Fibroblast of upper back skin (primary cell): ENCODE measurements at places on chromosomes 16 and 17.

DNA sequence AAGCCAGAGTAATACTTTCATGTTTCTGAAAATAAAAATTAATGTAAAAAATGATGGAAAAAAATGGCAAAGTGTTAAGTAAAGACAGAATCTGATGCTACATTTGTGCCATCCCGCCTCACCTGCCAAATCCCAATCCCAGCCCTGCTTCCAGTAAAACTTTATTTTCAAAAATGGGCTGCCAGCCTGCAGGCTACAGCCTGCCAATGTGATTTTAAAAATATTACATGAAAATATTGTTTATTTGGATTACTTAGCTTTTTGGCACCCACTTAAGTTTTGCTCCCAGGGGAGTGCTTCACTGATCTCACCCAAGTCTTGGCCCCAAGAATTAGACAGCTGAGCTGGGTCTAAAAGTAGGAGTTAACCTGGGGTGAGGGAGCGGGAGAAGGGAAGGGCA, 112.8 kb downstream of the C16orf78 start:
- no peak for DNase-seq

GRCh38 chr16:12771341-12771798, 32.3 kb downstream of the CPPED1 start:
- no peak for DNase-seq

- no peak for DNase-seq
Observed at GRCh38 chr16:23406546-23407240, 46.3 kb downstream of the COG7 start.

DNA sequence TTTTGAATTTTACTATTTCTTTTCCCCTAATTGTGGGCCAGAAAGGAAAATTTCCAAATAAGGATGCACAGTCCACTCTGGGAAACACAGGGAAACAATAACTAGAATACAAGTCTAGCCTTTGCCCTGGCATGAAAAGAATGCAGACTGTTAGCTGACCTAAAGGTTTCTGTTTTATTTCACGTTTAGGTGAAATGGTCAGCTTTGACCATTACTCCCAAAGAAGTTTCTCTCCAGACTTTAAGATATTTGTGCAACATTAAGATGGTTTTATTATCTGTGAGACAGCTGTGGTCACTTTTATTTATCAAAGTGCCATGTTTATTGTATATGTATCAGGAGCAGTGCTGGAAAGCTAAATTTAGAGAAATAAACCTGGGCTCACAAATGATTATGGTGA, 163.9 kb downstream of the SPECC1 start:
- DNase-seq = no peak

DNA sequence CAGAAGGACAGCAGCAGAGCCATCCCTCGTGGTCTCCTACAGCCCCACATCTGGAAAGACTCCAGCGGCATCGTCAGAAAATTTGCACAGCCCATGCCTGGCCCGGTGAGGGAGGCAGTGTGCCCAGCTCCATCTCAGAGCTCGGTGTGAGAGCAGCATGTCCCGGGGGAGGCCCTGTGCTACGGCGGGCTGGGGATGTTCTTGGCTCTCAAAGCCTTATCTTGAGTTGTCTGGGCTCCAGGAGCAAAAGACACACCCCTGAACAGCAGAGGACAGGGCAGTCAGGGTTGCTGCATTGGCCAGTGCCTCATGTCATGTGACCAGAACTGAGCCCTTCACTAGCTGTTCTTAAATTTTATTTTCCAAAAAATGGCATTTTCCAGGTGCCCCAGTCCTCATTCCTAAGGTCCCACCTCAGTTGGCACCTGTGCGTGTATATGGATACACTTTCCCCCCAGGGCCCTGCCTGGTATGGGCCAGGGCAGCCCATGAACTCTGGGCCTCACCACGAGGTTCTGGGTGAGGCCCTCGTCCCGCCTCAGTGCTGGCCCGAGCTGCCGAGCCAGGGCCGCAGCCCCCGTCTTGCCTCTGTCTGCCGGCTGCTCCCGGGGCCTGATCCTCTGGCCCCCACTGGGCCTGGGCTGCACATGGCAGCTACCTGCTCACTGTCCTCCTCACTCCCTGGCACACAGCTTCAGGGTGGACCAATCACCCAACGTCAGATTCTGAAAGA, 3.0 kb downstream of the NUDT16L1 start:
- no peak for DNase-seq

DNA sequence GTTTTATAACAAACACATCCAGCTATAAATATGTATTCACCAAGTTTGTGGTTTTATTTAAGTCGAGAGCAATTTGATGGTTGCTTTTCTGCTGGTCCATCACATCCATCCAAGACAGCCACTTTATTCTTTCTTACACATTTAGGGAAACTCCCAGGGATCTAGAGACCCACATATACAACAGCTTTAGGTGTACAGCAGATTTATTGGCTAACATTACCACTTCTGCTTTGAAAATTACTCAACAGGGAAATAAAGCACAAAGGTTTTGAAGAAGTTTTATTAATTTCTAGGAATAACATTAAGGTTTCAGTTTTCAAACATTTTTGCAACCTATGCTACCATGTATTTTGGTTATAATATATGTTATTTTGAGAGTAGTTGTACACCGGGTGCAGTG, 6.9 kb downstream of the ERCC4 start:
- DNase-seq = no peak

- DNase-seq = no peak
Observed at GRCh38 chr16:27234171-27234570, 30.8 kb downstream of the KDM8 start.

DNA sequence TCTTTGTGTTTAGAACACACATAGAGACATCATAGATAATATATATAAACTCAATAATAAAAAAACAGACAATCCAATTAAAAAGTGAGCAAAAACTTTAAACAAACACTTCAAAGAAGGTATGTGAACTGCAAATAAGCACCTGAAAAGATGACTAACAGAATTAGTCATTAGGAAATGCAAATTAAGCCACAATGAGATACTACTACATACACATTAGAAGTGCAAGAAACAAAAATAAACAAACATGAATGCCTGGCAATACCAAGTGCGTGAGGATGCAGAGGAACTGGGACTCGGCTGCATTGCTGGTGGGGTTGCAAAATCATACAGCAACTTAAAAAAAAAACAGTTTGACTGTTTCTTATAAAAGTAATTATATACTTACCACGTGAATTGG, 799.0 kb downstream of the KCNJ2 start:
- no peak for DNase-seq

DNA sequence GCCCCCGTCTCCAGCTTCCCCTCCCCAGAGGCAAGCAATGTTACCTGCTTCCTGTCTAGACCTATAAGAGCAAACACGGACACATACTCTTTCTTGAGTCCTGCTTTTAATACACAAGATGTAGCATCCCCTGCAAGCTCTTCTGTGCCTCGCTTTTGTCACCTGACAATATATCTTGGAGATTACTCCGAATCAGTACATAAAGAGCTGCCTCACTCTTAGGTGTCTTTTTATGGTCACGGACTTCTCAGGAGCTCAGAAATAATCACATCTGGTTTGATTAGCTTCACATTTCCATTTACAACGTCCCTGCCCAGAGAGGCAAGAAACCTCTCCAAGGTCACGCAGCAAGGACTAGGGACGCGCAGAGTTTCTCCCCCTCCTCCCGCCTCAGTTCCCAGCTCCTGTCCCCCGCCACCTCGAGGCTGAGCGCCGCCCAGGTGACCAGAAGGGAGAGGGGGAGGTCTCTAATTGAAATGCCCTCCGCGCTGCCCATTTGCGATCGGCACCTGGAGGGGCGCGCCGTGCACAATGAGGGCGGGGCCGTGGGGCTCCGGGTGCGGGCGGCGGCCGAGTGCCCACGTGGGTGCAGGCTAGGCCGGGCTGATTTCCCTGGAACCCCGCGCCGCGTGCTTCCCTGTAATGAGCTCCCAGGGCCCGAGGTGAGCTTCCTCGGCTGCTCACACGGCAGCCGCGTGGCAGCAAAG, 13.8 kb upstream of the SEZ6 start:
- DNase-seq = no peak

DNA sequence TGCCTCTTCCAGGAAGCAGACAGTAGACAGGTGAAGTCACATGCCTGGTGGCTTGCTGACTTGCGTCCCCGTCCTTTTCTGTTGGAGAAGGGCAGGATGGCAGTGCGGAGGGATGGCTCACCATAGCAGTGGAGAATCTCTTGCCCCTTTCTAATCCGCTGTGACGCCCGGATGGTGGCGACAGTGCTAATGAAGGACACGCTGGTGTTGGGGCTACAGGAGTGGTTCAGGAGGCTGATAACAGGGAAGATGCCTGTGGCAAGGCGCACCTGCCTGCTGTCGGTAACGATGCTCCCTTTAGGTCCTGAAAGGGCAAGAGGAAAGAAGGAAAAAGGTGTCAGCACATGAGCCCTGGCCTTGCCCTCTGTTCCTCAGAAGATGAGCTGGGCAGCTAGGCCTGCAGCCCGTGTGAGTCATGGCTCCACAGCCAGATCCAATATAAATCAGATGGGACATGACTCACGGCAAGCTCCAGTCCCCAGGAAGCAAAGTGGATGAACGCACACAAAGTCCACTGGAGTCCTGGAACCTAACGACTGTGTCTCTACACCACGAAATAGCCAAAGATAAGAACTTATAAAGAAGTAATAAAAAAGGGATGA, 25.5 kb downstream of the SERPINF1 start:
- peak; percentile 89 for DNase-seq

DNA sequence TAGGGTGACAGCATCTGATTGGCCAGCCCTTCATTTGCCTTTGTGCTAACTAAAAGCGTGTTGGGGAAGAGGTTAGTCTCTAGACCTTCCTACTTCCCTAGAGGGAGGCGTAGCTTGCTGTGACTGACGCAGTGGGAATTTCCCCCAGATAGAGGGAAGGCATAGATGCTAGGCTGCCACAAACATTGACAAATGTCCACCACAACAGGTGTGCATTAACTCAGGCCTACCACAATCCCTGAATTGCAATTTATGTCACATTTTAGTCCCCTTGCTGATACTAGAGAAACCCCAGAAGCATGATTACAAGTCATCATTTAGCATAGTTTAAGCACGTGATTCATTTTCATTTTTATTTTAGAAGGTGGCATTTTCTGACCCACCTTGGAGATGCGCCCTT, 76.3 kb upstream of the WSB1 start:
- DNase-seq = no peak

GRCh38 chr17:7346761-7347614, 5.0 kb upstream of the KCTD11 start:
- no peak for DNase-seq

DNA sequence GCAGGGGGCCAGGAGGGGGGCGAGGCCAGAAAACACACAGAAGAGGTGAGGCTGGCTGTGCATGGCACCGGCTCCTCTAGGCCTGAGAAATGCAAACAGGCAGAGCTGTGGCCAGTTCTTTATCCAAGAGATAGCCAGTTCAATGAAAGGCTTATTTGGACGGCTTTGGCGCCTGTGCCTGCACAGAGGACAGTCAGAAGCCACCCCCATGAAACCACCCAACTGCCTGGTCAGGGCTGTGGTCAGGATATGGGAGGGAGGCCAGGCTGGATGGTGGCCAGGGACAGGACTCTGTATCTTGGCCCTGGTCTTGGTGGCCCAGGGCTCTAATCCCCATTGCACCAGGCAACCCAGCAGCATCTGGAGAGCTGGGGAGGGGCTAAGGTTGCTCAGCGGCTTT, 24.5 kb upstream of the GPRC5C start:
- no peak for DNase-seq

DNA sequence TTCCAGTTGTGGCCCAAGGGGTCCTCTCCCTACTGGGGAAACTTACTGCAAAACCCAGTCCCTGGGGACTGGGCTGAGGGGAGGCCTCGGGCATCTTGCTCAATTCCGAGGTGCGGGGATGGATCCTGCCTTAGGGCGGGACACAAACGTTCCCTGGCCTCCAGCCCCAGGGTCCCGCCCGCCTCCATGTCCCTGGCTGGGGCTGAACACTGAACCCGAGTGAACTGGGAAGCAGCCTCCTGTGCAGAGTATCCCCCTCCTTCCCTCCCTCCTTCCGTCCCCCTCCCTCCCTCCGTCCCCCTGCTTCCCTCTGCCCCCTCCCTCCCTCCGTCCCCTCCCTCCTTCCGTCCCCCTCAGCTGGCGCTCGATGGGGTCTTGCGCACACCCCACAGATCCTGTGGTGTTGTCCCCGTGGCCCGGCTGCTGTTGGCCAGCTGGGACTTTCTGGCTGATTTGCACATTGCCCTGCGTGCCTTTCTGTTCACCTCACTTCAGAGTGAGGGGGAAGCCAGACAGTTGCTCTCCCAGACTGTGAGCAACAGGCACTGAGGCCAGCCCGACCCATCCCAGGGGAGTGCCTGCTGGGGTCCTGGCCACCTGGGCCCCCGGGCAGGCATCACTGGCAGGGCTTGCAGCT, 5.5 kb downstream of the TRAF7 start:
- peak; percentile 68 for DNase-seq

DNA sequence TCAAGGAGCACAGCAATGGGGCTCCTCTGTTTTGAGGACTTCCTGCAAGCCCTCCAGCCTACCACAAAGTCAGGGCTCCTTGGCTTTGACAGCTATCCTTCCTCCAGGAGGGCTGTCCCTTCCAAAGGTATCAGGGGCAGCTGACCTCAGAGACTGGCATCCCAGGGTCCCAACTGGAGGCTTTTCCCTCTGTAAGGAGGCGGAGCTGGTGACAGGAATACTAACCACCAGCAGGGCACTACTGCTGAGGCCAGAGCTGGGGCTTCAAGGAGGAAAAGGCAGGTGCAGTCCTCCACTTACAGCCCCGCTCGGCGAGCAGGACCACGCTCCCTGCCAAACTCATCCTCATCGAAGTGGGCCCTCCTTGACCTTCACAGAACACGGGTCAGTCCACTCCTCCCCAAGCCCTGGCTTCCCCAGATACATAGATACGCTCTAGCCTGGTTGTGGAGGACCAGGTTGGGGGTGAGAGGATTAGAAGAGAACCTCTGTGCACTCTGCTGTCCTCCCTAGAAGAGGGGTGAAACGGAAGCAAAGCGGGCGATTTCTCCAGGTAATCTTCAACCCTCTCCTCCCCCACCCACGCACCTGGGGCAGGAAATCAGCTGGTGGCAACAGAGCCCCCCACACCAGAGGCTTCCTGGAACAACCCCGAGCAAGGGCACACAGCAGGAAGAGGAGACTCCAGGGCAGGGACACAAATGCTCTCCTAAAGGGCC, 20.5 kb downstream of the ST3GAL2 start:
- no peak for DNase-seq

DNA sequence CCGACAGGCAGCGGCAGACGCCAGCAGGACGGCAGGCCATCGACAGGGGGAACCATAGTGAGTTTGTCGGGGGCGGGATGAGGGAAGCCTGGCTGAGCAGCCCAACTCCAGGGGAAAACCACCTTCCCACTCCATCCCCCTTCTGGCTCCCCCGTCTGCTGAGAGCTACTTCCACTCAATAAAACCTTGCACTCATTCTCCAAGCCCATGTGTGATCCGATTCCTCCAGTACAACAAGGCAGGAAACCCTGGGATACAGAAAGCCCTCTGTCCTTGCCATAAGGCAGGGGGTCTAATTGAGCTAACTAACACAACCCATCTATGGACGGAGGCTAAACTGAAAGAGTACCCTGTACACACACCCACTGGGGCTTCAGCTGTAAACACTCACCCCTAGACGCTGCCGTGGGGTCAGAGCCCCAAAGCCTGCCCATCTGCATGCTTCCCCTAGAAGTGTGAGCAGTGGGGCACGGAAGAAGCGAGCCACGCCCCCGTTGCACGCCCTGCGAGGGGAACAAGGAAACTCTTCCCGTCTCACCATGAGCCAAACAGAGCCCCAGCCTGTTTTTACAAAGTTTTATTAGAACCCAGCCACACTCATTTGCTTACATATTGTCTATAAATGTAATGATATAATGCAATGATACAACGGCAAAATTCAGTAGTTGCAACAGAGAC, 4.1 kb downstream of the KRTAP29-1 start:
- DNase-seq = no peak
